Ascending aorta (tissue), 2 donors: ENCODE measurements at places on chromosomes 1 and 21. TPM values are rescaled to one million over a fixed set of nuclear protein-coding genes. Genes with fewer than 3 reads are reported as not detected.

The FCRL4 gene
- total RNA-seq: not detected

The AIRE gene
- total RNA-seq: 0.75 TPM

The CYB5RL gene
- total RNA-seq: 5.1 TPM

The CDK18 gene
- total RNA-seq: 70.0 TPM

The MR1 gene
- 19.2 TPM for total RNA-seq

The ABCG1 gene
- 39.5 TPM for total RNA-seq

The SMIM1 gene
- not detected for total RNA-seq

The OPRD1 gene
- not detected for total RNA-seq

The ATP6V0B gene
- 115 TPM for total RNA-seq

The HDAC1 gene
- total RNA-seq: 75.0 TPM

The PTAFR gene
- total RNA-seq: 13.1 TPM

The LCE2B gene
- total RNA-seq: not detected

The OR10Z1 gene
- total RNA-seq: not detected

The PTBP2 gene
- 95.9 TPM for total RNA-seq

The TCEA3 gene
- 11.3 TPM for total RNA-seq

The SGIP1 gene
- total RNA-seq: 1.6 TPM

The HLX gene
- total RNA-seq: 39.3 TPM

The PLEKHG5 gene
- total RNA-seq: 11.4 TPM

The AMY1B gene
- not detected for total RNA-seq

The S100A1 gene
- total RNA-seq: not detected

The AMY1C gene
- not detected for total RNA-seq

The FCRL1 gene
- total RNA-seq: not detected

The PAPPA2 gene
- 2.9 TPM for total RNA-seq

The SH2D2A gene
- not detected for total RNA-seq

The CD84 gene
- total RNA-seq: 1.1 TPM

The FCRL5 gene
- not detected for total RNA-seq

The LRRC39 gene
- total RNA-seq: not detected

The RBM15 gene
- total RNA-seq: 13.6 TPM

The CA6 gene
- total RNA-seq: not detected

The HES3 gene
- total RNA-seq: not detected

The OR14K1 gene
- not detected for total RNA-seq

The TIE1 gene
- total RNA-seq: 120 TPM

The NUDT4B gene
- total RNA-seq: 52.5 TPM

The CAPN9 gene
- not detected for total RNA-seq

The OLIG2 gene
- not detected for total RNA-seq

The KLF17 gene
- not detected for total RNA-seq

The TMPRSS2 gene
- not detected for total RNA-seq

The E2F2 gene
- total RNA-seq: not detected

The CYP2J2 gene
- not detected for total RNA-seq

The ASCL5 gene
- not detected for total RNA-seq

The DFFB gene
- 45.4 TPM for total RNA-seq

The ST6GALNAC5 gene
- total RNA-seq: 32.9 TPM

The OR2L3 gene
- total RNA-seq: not detected

The SYT2 gene
- total RNA-seq: not detected

The TRIM45 gene
- 1.9 TPM for total RNA-seq

The RAVER2 gene
- total RNA-seq: 17.7 TPM

The UMODL1 gene
- not detected for total RNA-seq

The SAMD11 gene
- 9.7 TPM for total RNA-seq

The SLC2A5 gene
- 13.9 TPM for total RNA-seq

The B3GALT5 gene
- total RNA-seq: not detected

The RHD gene
- not detected for total RNA-seq

The NLRP3 gene
- total RNA-seq: 0.11 TPM

The RPTN gene
- not detected for total RNA-seq

The TFF1 gene
- total RNA-seq: not detected

The CFH gene
- total RNA-seq: 108 TPM

The ADORA1 gene
- 2.0 TPM for total RNA-seq

The TRIM46 gene
- not detected for total RNA-seq
